Stimulated activated CD4-positive, alpha-beta T cell treated with anti-CD3 and anti-CD28 coated beads, TNF-alpha, amount 100 ng/mL, for 24 hours (primary cell): ENCODE measurements at places on chromosomes 16 and 17.

GRCh38 chr16:3487521-3488410 lies 7.5 kb downstream of the C16orf90 start:
- DNase-seq, result no peak

- no peak for DNase-seq
Observed at GRCh38 chr17:31413874-31414549, 22.5 kb downstream of the RAB11FIP4 start.

DNA sequence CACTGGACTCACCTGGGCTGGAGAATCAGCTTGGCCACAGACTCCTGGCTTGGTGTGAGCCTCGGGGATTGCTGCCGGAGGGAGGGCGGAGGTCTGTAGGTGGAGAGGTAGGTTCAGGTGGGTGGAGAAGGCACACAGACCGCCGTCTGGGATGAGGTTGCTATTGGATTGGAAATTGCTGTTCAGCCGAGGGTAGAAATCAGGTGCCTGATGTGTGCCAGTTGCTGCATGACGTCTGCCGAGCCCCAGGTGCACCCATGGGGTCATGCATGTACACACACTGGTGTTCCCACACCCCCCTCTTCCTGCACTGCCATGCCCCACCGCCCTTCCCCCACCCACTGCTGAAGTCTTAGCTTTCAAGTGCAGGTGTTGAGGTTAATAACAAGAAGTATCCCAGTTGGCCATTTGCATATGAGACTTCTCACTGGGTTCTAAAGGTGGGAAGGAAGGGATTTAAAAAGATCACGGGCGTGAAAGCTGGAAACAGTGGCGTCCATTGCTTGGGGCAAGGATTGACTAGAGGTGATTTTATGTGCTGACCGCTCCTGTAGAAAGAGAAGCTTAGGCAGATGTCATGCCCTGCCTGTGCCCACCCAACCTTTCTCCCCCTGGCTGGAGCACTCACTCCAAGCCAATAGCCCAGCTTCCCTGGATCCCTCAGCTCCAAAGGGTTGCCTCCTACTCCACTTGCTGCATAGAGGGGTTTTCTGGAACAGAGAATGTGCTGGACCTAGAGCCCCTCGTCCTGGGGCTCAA lies 193.6 kb downstream of the CCDC182 start:
- DNase-seq, result no peak

GRCh38 chr16:82016964-82017363 lies 5.7 kb upstream of the SDR42E1 start:
- DNase-seq, result no peak

GRCh38 chr17:73744411-73744810 lies 100.2 kb upstream of the SDK2 start:
- DNase-seq, result no peak

DNA sequence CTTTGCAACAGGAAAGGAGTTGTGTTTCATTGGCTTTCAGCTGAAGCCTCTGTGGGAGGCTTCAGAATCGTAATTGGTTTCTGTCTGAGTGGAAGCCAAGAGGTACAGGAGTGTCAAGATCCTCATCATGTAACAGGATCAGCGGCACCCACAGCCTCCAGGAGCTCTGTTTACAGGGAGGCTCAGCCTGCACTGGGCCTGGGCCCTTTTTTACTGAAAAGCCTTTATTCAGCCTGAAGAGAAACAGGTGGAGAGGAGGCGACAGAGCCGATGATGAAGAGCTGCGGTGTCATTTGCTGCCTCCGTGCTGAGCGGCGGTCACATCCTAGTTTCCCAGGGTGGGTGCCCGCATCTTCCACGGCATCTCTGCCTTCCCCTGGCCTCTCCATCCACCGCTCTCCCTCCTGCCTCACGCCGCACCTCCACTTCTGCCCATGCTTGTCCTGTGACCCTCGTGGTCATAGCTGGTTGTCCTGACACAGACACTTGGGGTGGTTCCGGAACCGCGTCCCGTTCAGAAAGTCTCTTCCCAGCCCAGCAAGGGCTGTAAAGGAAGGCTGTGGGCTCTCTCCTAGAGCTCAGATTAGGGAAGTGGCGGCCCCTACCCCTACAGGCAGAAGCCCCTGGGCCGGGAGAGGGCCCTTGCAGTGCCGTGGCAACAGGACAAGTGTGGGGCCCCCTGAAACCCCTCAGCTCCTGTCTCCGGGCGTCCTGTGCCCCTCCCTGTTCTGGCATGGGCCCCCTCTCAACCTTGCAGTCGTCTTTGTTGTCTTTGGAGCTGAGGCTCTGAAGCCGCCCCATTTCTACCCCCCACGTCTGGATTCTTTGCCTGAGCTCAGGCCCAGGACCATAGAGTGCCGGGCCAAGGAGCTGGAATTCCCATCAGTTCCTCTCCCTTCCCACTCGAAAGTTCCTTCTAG lies 53.9 kb upstream of the CHMP6 start:
- no peak for DNase-seq
